Activated CD4-positive, alpha-beta T cell treated with anti-CD3 and anti-CD28 coated beads, Interleukin-2, amount 10 ng/mL, durations not matched to agents 7 days and 5 days (primary cell): ENCODE measurements at places on chromosomes 11 and 22.
A peak's percentile ranks its signal among the peaks of the same experiment; 100 is the strongest.

DNA sequence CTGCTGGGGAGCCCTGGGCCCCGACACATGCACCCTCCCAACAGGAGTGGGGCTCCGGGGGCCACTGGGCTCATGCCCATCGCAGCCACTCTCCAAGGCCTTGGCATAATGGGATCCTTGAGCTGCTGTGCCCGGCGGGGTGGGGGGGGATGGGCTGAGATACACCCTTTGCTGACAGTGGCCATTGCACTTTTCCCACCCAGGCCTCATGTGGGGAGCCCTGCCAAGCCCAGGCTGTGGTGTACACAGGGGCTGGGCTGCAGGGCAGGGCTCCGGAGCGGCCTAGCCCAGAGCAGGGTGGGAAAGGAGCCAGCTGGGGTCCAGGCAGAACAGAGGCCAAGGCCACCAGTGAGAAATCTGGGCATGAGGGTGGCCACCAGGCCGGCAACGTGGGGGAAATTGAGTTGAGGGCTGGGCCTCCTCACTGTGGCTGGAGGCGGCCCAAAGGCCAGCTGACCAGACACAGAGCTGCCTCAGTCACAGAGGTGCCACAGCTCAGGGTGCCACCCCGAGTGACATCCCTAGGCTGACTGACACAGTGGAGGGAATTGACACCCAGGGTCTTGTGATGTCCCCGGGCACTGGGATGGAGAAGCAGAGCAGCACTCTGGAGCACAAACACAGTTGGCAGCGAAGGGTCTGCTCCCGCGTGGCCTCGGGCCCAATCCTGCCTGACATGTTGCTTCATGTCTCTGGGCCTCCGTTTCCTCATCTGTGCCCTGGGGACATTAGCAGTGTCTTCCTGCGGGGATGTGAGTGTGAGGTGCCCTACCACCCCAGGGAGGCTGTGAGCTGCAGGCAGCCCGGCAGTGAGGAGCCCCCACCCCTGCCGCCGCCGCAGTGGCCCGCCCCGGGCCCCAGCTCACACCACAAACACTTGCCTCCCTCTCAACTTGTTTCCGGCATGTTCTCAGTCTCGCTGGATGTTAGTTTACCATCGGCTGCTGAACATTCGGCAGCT lies 30.4 kb downstream of the RTN4R start:
- peak; percentile 54 for DNase-seq

DNA sequence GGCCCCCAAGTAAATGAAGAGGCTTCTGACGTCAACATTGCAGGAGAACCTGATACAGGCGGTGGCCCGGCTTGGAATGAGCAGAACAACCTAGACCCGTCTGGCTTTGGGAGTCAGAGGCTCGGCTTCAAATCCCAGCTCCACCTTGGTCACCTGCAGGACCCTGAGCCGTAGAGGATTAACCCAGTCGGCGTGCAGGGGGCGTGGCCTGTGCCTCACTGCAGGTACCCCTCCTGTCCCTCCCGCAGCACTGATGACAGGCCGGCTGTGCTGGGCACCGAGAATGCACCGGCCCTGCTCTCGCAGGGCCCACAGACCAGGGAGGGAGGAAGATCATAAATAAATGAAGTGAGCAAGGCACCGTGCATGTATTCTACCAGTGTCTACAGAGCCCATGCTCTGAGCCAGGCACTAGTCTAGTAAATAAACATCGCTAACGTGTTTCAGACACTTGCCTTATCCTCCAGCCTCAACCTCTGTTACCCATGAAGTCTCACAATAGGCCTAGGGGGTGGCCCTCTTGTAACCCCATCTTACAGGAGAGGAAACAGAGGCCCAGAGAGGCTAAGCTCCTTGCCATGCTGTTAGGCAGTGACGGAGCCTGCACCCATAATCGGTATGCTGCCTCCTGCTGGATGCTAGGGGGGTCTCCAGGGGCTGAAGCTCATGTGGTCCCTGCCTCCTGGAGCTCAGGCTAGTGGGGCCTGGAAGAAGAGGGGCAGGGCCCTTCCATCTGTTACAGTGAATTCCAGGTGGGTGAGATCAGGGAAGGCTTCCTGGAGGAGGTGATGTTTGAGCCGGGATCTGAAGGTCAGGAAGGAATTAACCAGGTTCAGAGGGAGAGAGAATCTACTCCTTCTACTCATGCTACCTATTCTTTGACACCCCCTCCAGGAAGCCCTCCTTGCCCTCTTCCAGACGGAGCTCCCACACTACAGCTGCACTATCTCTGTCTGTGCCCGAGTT lies 53.4 kb downstream of the RTL6 start:
- DNase-seq = no peak

DNA sequence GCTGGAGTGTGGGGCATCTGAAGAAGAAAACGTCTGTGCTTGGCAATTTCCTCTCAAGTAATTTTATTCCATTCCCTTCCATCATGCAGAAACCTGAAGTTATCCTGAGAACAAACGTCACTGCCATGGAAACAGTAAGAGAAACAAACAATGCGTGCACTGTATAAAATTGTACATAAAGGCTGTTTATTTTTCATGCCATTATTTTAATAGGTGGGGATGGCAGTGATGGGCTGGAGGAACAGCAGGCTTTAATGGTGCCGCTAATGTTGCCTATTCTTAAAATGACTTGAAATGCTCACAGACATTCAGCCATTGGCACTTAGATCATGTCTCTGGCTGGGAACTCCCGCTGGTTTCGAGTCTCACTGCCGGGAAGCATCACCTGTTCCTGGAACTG lies 7.5 kb upstream of the SEZ6L start:
- DNase-seq = no peak

DNA sequence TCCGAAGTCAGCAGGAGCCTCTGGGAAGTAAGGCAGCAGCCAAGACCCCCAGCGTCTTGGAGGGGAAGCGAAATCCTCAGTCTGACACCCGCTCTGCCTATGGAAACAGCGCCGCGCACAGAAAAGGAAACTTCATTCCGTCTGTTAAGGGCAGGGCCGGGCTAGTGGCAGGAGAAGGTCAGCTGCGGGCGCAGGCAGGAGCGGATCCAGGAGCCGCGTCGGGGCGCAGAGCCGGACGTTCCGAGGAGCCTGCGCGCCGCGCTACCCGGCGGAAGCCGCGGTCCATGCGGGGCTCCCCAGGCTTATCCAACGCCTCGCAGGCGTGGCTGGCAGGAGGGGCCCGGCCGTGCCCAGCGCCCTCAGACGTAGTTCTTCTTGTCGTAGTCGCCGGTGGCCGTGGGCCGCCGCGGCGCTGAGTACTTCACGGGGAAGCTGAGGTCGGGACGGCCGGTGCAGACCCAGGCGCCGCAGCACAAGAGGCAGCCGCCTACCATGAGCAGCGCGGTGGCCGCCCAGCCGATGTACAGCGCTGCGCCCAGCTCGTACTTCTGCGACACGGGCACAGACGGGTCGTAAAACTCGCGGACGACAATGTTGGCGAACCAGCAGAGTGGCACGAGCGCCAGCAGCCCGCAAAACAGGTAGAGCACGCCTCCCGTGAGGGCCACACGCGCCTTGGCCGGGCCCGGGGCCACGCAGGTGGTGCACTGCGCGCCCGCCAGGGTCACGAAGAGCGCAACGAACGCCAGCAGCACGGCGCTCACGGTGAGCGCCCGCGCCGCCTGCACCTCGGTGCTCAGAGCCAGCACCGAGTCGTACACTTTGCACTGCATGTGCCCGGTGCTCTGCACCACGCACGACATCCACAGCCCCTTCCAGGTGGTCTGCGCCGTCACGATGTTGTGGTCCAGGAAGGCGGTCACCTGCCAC lies 705 bp downstream of the CLDN5 start:
- DNase-seq = no peak

DNA sequence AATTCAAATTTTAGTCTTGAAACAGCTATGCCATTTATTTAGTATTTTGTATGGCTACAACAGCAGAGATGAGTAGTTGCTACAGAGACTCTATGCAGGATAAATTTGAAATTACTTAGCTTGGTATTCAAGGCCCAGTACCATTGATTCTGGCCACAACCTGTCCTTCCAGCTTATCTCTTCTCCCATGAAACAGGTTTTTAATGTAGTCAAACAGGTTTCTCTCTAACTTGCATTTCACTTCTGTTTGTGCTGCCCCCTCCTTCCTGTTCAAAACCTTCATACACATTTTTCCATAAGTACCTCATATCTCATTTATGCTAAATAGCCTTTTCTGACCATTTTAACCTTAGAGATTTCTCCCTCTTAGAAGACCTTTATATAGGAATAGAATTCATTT lies 3.3 kb downstream of the USP47 start:
- no peak for DNase-seq

DNA sequence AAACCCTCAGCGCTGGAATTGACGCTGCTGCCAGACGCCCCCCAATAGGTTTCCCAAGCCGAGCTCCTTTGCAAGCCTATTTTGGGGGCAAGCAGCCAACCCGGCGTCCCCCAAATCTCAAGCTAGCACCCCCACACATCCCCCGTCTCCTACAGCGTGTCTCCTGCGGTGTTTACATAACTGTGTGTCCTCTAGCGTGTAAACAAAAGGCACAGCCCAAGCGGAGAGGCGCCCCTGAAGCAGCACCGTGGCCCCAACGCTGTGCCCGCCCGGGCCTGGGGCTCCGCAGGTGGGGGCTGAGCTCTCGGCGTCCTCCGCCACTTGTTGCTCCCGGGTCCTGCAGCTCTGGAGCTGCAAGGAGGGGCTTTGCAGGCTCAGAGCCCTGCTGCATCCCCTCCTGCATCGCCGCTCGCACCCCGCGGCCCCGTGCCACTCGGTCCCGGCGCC lies 1.6 kb downstream of the CADM1 start:
- no peak for DNase-seq

GRCh38 chr22:30038219-30038618 lies 42.0 kb upstream of the HORMAD2 start:
- DNase-seq = no peak

DNA sequence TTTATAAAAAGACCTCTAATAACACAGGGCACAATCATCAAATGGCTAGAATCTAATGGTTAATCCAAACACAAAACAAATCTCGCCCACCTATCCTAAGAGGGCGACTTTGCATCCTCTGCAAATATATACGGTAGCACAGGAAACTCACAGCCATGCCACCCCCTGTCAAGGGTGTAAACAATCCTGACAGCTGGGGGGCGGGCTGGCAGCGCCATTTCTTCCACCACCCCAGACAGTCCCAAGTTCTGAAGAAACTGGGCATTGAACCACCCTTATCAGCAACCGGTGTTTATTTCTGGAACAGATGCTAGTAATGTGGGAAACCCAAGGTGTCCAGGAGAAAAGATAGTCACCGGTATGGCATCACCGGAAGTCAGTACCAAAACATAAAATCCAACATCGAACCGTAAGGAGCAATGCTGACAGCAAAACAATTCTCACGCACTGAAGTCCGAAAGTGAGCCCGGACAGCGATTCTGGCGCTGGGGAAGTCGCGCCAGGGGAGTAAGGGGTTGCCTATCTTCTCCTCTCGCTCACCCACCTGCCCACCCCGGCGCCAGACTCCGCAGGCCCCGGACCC lies 825 bp downstream of the FBXO3 start:
- DNase-seq = peak; percentile 51

DNA sequence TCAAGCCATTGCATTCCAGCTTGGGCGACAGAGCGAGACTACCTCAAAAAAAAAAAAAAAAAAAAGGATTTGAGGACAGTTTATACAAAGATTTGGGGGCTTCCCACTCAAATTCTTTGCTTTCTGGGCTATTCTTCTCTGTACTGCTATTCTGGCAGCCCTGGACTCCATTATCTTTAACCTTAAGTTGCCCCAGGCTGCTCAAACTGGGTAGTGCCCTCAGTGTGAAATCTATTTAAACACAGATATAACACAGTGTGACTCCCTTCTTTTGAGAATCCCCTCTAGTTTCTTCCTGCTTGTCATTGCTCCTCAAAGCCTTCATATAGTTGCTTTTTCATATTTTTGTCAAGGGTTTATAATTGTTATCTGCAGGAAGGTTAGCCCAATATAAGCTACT lies 49.5 kb upstream of the WEE1 start:
- DNase-seq = no peak

GRCh38 chr11:33530815-33531214 lies 169.8 kb downstream of the C11orf91 start:
- no peak for DNase-seq

DNA sequence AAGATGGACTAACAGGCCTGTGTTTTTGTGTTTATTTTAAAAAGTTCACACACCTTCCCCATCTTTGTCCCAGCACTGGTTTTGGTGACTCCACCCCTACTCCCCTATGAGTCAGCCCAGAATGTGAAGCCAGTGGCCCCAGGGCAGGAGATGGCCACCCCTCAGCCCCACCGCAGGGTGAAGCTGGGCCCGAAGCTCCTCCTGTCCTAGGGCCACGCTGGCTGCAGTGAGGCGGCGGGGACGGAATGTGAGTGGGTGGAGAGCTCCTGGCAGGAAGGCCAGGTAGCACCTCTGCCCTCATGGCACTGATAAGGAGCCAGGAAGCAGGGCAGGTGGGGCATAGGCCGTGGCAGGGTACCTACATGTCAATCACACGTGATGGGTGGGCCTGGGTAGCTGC lies 39.9 kb downstream of the SGSM3 start:
- DNase-seq = no peak

- DNase-seq = no peak
Observed at GRCh38 chr22:25359601-25360261, 140.3 kb downstream of the CRYBB2 start.

GRCh38 chr11:1877211-1878136 lies 14.2 kb downstream of the PRR33 start:
- no peak for DNase-seq

DNA sequence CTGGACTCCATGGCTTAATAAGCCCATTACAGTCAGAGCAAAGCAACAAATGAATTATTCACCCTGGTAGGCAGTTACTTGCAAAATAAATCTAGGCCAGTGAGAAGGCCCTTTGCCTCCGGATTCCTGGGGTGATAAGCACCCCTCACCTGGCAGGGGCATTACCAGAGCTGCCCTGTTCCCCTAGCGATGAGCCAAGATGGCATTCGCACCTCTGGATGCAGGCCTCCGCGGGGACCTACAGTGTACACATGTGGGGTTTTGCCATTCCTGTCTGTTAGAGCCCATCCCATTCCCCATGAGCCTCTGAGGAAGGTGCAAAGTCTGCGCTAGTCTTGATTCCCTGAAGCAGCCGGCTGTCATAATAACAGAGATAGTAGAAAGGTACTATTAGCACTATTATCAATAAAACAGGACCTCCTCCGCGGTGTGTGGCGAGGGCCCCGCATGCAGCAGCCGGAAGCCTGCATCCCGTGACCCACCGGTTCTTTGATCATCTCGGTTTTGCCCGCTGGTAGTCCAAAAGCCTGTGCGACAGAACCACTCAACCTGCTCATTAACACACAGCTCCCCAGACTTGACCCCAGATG lies 344.3 kb downstream of the BRD1 start:
- no peak for DNase-seq

- no peak for DNase-seq
Observed at GRCh38 chr11:11710556-11710955, 88.8 kb upstream of the GALNT18 start.

- DNase-seq = no peak
Observed at GRCh38 chr22:29626497-29627195, 23.2 kb downstream of the NF2 start.

GRCh38 chr11:66969584-66970225 lies 5.4 kb upstream of the C11orf86 start:
- no peak for DNase-seq

GRCh38 chr22:46113110-46113909 lies 37.0 kb upstream of the PPARA start:
- no peak for DNase-seq

- DNase-seq = no peak
Observed at GRCh38 chr11:16809886-16810668, 71.6 kb downstream of the C11orf58 start.

GRCh38 chr11:75342231-75342918 lies 9.1 kb downstream of the ARRB1 start:
- no peak for DNase-seq
